ENCODE measurements at places on chromosomes 4 and X.

DNA sequence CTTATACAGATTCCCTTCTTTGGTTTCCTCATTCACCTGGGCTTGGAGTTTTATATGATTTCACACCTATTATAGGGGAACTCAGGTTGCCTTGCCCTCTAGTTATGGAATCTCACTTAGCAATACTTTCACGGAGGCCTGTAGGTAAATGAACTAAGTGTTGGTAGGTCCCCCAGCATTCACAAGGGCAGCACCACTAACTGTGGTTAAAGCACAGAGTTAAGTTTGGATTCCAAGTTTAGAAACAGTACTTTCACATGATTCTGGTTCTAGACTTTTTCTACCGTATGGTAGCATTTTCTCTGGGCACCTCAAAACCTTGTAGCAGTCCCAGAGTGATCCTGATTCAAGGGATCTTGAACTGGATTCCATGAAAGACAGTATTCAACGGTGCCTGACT lies 46.4 kb downstream of the SH2D1A start:
- no peak for DNase-seq

- DNase-seq: no peak
Measured at GRCh38 chr4:40718586-40718985, 31.2 kb upstream of the NSUN7 start.

- no peak for DNase-seq
Measured at GRCh38 chr4:152807294-152807829, 27.6 kb downstream of the ARFIP1 start.

DNA sequence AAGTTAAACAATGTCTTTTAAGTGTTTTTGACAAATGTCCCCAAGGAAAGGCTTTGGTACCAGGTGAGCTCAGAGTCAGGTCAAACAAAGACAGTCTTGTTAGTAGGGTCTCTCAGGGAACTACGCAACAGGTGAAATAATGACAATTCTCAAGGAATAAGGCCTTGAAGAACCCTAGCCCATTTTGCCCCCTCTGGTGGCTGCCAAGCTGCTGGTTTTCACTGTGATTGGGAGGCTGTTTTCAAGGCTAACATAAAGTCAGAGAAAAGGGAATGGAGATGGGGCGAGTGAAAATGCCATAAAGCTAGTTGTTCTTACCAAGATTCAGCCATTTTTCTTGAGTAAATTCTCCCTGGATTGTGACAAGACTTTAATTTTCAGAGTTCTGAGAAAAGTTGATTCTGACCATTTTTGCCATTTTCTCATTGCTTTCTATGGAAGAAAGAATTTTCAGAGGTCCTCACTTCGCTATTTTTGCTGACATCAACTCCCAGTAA lies 58.7 kb downstream of the RWDD4 start:
- DNase-seq: no peak

- no peak for DNase-seq
Measured at GRCh38 chr4:81421346-81422218, 50.1 kb downstream of the RASGEF1B start.

GRCh38 chrX:12991575-12991974 lies 16.7 kb downstream of the TMSB4X start:
- no peak for DNase-seq

DNA sequence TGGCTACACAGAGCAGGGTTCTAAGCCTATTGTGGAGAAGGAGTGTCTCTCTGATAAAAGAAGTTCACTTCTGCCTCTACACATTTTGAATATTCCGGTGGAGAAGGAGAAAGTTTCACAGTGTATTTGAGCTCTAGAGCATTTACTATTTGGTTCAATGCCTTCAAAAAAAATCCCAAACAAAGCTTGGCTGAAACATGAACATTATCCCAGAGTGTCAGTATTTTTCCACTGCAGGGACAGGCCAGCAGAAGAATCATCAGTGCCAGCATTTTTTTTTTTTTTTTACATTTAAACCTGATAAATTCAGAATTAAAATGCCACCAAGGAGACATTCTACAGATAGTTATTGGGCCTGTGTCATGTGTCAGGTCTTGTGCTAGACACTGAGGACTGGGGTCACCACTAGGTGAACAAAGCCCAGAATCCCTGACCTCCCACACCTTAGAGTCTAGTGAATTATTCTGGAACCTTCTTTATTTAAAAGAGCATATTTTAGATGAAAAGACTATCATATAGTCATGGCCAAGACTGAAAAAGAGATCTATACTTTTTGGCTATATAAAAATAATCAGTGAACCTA lies 48.0 kb upstream of the NAP1L5 start:
- no peak for DNase-seq

GRCh38 chrX:45803383-45803921 lies 602.8 kb upstream of the DIPK2B start:
- DNase-seq: no peak

DNA sequence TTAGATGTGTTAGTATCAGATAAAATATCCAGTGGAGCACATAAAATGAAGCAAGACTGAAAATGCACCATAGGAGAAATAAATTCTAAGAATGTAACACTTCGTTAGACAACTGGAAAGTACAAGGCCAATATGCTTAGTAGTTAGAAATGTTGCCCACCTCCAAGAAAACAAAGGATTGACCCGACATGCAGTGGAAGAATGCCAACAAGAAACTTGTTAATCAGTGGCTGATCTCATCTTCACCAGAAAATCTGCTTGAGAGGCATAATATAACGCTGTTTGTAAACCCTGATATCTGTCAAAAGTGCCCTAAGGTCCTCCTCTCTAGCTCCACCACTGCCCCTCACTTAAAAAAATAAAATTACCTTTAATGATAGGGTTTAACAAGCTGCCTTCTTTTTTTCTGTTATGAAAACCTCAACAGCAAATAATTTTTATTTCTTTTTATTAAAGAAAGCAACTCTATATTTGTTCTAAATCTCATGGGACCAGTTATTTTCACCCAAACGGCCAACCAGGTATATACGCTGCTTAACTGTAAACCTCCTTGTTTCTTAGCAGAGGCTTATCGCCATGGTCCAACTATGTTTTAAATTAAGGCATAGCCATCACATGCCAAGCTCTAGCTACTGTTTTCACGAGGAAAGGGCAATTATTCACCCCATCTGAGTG lies 1.8 kb downstream of the RASGEF1B start:
- DNase-seq: no peak

DNA sequence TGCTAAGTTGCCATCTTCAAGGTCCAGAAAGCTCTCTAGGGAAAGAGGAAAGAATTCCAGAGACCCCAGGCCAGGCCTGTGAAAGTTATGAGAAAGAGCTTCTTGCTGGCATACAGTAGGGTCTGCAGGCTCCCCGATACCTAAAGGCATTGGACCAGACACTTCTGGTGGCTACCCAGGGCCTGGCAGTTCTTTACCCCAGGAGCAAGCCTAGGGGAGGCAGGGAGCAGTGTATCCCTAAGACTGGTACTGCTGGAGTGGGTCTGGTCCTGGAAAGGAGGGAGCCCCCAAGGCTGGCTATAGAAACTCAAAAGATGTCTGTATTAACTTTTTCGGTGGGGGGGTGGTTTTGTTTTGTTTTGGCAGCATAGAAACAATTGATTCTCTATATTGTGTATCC lies 19.8 kb upstream of the FAM193A start:
- DNase-seq: no peak

DNA sequence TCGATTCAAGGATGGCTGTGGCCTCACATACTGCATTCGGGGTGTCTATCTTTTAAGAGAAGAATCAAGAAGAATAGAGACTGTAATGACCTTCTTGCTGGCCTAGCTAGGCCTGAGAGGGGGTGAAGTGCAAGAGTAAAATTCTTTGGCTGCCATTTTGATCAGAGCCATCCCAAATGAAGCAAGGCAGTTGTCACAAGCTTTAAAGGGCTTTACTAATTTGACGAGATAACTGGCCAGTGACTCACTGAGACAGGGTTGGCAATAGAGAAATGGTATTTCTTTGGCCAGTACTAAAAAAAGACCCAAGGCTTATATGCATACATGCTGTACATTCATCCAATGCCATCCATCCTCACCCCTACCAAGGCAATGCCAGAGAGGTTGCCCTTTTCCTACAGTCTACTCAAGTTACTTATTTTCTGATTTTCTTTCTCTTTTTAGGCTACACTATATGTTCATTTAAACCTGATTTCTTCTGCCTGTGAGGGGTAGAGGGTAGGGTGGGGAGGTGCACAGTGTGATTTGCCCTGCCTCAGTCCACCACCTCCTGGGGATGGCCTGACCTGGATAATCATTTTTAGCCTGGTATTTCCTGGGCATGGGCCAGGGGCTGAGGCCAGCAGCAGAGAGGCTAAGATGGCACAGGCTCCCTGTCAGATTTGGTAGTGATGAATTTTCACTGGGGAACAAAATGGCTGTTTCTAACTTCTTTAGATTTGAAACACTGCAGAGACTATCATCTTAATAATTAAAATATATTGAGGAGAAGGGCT lies 32.2 kb downstream of the ATG4A start:
- DNase-seq: no peak
